ENCODE measurements at places on chromosomes 5 and 9.

DNA sequence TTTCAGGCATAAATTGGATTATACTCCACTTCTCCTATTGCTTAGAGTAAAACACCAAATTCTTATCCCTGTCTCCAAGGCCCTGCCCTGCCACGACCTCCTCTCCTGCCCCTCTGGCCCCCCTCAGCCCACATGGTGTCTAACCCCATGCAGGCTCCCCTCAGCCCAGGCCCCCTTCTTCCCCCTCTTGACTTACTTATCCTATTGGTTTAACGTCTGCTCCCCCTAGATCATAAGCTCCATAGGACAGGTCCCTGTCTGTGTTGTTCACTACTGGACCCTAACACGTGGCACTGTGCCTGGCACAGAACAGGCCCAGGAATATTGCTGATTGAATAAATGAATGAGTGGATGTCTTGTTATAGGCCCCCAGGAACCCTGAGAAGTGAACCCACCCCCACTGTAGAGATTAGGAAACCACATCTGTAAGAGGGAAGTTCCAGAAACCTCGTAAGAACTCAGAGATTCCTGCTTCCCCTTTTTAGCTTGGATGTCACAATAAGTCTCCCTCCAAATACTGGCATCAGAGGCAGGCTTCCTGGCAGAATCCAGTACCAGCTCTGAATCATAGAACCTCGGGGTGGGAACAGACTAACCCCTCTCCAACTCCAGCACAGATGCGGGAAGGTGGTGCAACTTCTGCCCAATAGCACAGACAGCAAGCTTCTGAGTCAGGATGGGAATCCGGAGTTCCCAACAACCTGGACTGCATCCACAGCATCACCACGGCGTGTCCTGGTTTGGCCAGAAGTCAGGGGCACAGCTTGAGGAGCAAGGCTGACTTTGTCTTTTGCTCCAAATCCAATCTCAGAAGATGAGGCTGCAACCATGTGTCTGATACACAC, 31.5 kb downstream of the HRH2 start:
- DNase-seq = peak; percentile 16

- no peak for DNase-seq
Measured at GRCh38 chr5:52995095-52995494, 5.9 kb downstream of the ITGA2 start.

DNA sequence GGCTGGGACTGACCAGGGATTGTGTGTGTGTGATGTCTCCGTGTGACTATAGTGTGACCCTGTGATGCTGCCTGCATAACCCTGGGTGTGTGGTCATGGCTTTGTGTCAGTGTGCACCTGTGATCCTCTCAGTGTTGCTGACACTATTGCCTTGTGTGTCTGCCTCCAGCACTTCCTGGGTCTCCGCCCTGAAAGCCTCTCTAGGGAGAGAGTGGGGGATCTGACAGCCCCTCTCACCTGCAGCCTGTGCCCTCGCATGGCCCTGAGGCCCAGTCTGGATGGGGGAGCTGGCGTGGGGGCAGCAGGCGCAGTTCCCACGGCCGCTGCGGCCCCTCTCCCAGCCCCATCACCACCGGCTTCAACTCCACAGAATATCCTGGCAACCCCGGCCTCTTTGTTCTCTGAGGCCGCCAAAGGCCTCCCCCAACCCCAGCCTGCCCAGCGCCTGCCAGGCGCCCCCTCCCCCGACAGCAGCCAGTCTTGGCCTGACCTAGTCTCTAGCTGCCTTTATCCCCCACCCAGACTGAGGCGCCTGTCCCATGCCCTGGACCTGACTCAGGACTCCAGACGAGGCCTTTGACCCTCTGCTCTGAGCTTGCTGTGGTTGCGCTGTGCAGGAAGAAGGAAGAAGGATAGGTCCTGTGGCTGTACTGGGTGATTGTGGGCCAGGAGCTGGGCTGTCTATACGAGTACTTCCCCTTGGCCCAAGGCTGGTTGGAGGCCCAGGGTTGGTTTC, 38.7 kb downstream of the CXXC5 start:
- no peak for DNase-seq

- DNase-seq = peak; percentile 71
Measured at GRCh38 chr5:157362012-157362411, 96.1 kb downstream of the CYFIP2 start.

DNA sequence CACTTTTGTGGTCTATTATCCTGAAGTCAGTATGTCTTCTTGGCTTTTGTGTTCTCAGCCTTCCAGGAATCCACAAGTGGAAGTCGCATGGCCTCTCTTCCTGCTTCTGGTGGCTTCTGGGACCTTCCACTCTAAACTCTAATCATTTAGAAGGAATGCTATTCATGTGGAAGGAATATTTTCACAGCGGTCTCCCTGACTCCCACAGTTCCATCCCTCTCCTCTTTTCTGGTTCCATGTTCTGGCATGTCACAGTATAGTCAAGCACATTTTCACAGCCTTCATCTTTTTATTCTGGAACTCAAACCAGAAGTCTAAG, 7.3 kb upstream of the RAI14 start:
- DNase-seq = peak; percentile 48

DNA sequence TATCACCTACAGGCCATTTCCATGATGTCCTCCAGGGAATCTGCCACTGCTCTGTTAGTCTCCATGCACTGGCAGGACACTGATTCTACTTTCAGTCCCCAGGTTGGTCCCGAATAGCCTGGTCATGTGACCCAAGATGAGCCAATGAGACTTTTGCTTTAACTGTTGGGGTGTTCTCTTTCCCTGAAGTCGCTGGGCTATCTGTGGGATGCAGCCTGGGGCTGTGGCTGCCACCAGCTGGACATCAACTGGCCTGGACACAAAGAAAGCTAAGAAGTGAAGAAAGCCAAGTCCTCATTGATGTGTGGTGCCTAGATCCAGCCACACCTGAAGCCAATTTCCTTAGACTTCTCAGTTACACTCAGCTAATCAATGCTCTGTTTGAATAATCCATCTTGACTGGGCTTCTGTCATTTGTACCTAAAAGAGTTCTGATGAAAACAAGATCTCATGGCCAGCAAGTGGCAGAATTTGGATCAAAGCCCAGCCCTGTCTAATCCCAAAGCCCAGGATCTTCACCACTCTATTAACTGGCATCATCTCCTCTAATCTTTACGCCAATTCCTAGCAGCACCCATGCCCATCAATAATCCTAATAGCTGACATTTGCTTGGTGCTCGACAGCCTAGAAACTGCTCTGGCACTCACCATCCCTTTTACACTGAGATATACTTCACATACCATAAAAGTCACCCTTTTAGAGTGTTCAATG, 37.0 kb downstream of the SH3PXD2B start:
- DNase-seq = no peak

DNA sequence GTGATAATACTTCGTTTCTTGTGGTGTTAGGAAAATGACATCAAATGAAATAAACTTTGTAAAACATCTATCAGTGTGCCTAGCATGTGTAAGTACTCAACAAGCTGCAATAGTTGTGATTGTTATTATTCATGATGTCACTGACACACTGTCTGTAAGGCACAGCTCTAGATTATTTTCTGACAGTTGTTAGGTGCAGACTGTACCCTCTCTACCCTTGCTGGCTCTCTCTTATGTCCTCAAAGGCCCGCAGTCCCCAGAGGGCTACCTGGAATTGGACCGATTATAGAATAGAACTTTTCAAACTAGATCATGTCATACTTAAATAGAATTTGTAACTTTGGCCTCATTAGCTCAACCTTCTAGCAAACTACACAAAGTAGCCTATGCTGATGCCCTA, 65.9 kb upstream of the VCAN start:
- DNase-seq = no peak

DNA sequence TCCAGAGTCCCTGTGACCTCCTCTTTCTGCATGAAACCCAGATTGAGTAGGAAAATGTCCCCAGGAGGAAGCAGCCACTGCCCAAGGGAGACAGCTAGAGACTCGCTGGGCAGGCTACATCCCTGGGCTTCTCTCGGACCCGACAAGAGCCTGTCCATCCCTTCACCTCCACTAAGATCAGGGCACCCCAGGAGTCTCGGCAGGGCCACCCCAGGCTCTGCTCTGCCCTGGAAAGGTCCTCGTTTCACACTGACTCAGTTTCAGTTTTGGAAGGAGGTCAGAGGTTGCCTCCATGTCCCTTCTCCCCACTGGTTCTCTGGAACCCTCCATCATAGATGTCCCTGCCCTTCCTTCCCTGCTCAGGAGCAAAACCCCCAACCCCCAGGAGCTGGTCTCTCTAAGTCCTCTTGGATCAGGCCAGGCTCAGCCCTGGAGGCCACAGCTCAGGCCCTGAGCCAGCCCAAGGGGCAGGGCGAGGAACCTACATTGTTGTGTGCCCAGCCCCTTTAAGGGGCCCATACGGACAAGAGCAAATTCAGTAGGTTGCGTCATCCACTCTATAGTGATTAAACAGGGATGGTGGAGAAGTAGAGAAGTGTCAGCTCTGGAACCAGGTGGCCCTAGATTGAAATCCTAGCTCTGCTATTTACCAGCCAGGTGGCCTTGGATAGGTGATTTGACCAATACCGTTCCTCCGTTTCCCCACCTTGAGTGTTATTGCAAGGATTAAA, 37.4 kb downstream of the C9orf50 start:
- DNase-seq = peak; percentile 34

DNA sequence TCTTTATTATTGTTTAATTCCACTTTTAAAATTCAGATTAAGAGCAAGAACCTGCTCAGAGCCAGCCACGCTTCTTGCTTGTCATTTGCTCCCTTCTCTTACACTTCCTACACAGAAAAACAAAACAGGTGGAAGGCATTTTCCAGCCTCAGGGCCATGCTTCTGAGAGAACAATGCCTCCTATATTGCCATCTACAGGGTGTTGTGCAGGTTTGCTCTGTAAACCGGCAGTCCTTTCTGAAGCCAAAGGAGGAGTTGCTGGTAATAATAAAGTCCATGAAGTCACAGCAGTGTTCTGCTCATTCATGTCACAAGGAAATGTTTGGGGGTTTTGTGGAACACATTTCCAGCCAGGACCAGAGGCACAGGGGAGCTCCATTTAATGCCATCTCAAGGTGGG, 16.1 kb upstream of the PRLR start:
- no peak for DNase-seq

GRCh38 chr5:102589661-102590060, 90.9 kb upstream of the SLCO6A1 start:
- DNase-seq = no peak

GRCh38 chr5:172701291-172701656, 60.2 kb downstream of the NEURL1B start:
- no peak for DNase-seq

DNA sequence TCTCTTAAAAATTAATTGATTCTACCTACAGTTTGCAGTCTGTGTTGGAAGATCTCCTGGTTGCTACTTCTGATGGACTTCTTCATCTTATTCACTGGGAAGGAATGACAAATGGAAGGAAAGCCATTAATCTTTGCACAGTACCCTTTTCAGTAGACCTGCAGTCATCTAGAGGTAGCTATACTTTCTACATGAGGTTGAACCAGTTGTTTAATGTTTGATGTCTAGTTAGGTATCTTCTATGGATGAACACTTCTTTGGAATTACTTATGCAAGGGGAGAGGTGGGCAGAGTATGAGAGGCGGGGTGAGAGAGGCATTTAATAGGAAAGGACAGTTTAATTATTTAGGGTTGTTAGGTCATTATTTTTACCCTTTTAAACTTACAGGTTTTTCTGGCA, 91.2 kb downstream of the RIC1 start:
- DNase-seq = no peak

Data from fibroblast of upper back skin (primary cell).